Large intestine (tissue), 12 donors: ENCODE measurements at places on chromosomes 2 and 18. TPM values are rescaled to one million over a fixed set of nuclear protein-coding genes. Genes with fewer than 3 reads are reported as not detected.

DNA sequence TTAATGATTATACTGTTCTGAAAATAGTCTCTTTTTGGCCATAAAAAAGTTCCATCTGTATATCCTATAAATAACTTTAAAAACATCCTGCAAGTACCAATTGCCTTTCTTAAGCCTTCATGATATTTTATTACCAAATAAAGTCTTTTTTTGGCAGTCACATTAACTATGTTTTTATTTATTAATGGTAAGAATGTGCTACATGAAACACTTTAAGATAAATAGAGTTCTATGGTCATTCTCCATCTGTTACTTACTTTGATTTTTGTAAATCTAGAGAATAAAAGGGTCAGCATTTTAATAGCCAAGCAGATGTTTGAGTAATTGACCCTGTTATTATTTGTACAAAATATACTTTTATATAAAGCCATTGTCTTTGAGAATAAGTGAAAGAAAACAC lies 52.6 kb downstream of the LCLAT1 start:
- H3K27ac ChIP-seq, result no peak overlapping the region
- no peak overlapping the region for H3K4me3 ChIP-seq
- H3K4me1 ChIP-seq, result no peaks in the 10 kb centered on the region
- H3K27me3 ChIP-seq, result no peaks in the 10 kb centered on the region
- peaks cover 2% of the 10 kb centered on the region for H3K36me3 ChIP-seq
- DNase-seq, result no peak

DNA sequence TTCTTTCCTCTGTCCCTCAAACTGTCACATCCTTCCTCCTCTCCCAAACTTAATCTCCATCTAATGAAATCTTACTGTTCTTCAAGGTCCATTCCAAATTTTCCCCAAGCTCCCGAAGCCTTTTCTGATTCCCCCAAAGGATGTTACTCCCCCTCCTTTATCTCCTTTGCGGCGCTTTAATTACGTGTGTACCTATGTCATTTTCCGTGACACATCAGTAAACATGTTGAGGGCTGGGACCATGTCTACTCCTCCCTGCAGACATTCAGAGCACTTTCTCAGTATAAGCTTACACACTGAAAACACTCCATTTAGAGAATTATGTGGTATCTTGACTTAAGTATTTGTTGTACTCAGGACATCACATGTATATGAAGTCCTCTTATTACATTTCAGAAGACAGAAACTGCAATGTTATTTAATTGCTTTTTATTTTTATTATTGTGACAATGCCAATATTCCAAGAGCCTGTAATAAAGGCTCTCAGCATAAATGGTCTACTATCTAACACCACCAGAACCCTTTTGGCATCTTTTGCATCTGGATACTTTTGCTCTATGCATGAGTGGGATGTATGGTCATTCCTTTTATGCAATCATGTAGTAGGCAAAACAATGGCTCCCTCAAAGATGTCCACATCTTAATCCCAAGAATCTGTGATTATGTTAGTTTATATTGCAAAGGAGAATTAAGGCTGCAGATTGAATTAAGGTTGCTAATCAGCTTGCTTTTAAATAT lies 1.8 kb downstream of the NMI start:
- H3K4me1 ChIP-seq, result no peaks in the 10 kb centered on the region
- no peak overlapping the region for H3K27ac ChIP-seq
- DNase-seq, result no peak
- no peaks in the 10 kb centered on the region for H3K36me3 ChIP-seq
- no peak overlapping the region for H3K4me3 ChIP-seq

GRCh38 chr2:2705871-2706270 lies 374.8 kb upstream of the MYT1L start:
- H3K36me3 ChIP-seq, result no peaks in the 10 kb centered on the region
- no peaks in the 10 kb centered on the region for H3K27me3 ChIP-seq
- no peaks in the 10 kb centered on the region for H3K4me1 ChIP-seq
- no peak for DNase-seq
- no peak overlapping the region for H3K4me3 ChIP-seq

- H3K27me3 ChIP-seq, result no peaks in the 10 kb centered on the region
- H3K36me3 ChIP-seq, result no peaks in the 10 kb centered on the region
- no peak for DNase-seq
- H3K4me3 ChIP-seq, result no peak overlapping the region
Measured at GRCh38 chr2:18467749-18468360, 92.6 kb downstream of the RDH14 start.

The SLC23A3 gene
- polyA plus RNA-seq, result 6.2 TPM

The TNFRSF11A gene
- 21.7 TPM for polyA plus RNA-seq

GRCh38 chr18:80227472-80227871 lies 19.8 kb downstream of the PARD6G start:
- H3K27me3 ChIP-seq, result no peaks in the 10 kb centered on the region
- DNase-seq, result no peak
- H3K27ac ChIP-seq, result no peak overlapping the region
- H3K4me3 ChIP-seq, result no peak overlapping the region
- H3K36me3 ChIP-seq, result no peaks in the 10 kb centered on the region

DNA sequence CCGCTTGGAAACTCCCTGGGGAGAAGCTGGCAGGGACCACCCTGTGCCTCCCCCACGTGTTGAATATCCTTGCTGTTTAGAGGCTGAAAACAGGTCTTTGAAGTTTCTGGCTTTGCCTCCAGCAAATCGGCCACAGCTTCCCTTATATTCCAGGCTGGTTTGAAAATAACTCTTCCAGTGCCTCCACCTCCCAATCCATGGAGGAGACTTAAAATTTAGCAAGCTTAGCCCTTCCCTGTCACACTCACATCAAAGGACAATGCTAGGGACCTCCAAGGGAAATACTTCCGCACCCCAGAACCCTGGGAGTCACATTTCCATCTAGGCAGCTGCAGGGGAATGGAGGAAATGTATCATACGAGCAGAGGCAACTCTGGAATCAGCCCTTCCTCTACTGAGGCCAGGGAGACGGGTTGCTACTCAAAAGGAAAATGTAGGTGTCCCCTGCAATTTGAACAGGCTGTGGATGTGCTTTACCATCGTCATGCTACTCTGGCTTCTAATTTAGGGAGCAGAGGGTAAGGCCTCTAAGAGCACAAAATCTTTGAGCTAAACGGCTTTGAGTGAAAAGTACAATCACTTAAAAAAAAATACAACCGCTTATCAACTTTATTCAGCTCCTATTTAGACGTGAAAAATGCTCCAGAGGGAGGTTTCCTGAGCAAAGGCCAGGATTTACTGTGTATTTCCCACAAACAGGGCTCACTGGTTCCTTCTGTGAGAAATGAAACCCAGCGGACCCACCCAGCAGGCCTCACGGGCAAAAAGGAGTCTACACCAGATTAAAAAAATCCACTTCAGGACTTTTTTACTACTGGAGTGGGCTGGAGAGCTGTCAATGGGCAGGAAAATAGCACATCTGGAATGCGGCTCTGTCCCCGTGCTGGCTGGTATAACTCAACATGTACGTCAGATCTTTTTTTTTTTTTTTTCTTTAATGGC lies 49.4 kb upstream of the PKDCC start:
- H3K27ac ChIP-seq, result no peak overlapping the region
- H3K4me1 ChIP-seq, result no peaks in the 10 kb centered on the region
- no peak for DNase-seq
- no peaks in the 10 kb centered on the region for H3K36me3 ChIP-seq
- H3K27me3 ChIP-seq, result no peaks in the 10 kb centered on the region
- H3K4me3 ChIP-seq, result no peak overlapping the region

The ACMSD gene
- polyA plus RNA-seq, result 0.34 TPM

The ALLC gene
- not detected for polyA plus RNA-seq

DNA sequence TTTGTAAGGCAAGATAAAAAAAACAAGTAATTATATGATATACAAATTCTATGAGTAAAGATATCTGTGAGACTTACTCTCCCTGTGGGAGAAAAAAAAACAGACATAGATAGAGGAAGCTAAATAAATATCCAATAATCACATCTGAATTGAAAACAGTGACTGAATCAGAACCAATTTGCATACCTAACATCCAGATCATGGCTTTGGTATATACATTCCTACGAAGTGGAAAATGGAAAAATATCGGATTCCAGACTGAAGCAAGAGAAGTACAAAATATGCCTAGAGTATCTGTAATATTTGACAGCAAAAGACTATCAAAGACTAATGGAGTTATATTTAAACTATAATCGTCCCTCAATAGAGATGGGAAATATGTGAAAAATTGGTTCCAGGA lies 1108.1 kb upstream of the CHAC2 start:
- no peak for DNase-seq
- H3K27me3 ChIP-seq, result no peaks in the 10 kb centered on the region
- H3K4me1 ChIP-seq, result no peaks in the 10 kb centered on the region
- H3K4me3 ChIP-seq, result no peak overlapping the region

The C2orf92 gene
- polyA plus RNA-seq, result 14.7 TPM

- no peak overlapping the region for H3K27ac ChIP-seq
- no peaks in the 10 kb centered on the region for H3K27me3 ChIP-seq
- H3K4me3 ChIP-seq, result no peak overlapping the region
Measured at GRCh38 chr2:1081451-1082225, 131.0 kb downstream of the SNTG2 start.

DNA sequence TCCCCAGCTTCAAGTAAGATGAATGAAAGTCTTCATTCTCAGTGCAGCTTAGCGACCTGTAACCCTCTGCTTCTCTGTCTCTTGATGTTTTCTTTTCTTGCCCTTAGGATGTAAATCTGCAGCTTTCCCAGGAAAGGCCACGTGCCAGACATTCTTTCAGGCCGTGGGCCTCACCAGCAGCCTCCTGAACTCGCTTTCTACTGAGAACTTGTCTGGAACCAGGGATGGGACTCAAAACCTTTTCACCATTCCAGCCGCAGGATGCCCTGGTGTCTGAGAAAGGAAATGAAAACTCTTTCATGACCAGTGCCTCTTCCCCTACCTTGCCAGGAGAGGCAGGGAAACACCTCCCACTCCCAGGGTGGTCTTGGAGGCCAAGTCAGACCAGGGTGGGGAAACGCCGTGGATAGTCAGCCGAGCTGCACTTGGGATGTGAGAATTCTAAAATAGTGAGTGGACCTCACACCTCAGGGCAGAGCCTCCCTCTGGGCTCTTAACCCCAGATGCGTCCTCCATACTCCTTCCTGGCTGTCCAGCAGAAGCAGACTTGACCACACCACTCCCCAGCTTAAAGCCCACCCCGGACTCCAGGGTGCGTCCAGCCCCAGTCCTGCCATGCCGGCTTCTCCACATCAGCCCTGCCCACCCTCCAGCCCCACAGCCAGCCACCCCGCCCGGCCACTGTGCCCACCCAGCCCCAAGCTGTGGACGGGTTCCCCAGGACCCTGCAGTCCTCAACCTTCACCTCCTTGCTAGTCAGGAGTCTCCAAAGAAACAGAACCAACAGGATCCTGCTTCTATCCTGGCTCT lies 115.5 kb downstream of the TWIST2 start:
- no peak for DNase-seq

The C1GALT1C1L gene
- 1.1 TPM for polyA plus RNA-seq

The REG1A gene
- 2.5 TPM for polyA plus RNA-seq

- no peak overlapping the region for H3K4me3 ChIP-seq
- DNase-seq, result no peak
- H3K27ac ChIP-seq, result no peak overlapping the region
- peaks cover 2% of the 10 kb centered on the region for H3K27me3 ChIP-seq
Measured at GRCh38 chr2:126988482-126988881, 89.8 kb downstream of the TEX51 start.

The CFAP65 gene
- 3.4 TPM for polyA plus RNA-seq

- no peak for DNase-seq
- no peak overlapping the region for H3K4me3 ChIP-seq
- no peak overlapping the region for H3K27ac ChIP-seq
- H3K4me1 ChIP-seq, result no peaks in the 10 kb centered on the region
- no peaks in the 10 kb centered on the region for H3K27me3 ChIP-seq
Measured at GRCh38 chr2:79383681-79384080, 129.2 kb upstream of the CTNNA2 start.

The CD8A gene
- 2.1 TPM for polyA plus RNA-seq

The LYG2 gene
- polyA plus RNA-seq, result 0.16 TPM

- no peak overlapping the region for H3K27ac ChIP-seq
- no peaks in the 10 kb centered on the region for H3K27me3 ChIP-seq
- H3K4me3 ChIP-seq, result no peak overlapping the region
- no peak for DNase-seq
- H3K4me1 ChIP-seq, result no peaks in the 10 kb centered on the region
Measured at GRCh38 chr2:145757503-145758246, 1237.8 kb upstream of the ZEB2 start.

GRCh38 chr2:168378960-168379669 lies 77.0 kb upstream of the CERS6 start:
- H3K4me3 ChIP-seq, result no peak overlapping the region
- H3K36me3 ChIP-seq, result no peaks in the 10 kb centered on the region
- H3K4me1 ChIP-seq, result no peaks in the 10 kb centered on the region
- DNase-seq, result no peak

DNA sequence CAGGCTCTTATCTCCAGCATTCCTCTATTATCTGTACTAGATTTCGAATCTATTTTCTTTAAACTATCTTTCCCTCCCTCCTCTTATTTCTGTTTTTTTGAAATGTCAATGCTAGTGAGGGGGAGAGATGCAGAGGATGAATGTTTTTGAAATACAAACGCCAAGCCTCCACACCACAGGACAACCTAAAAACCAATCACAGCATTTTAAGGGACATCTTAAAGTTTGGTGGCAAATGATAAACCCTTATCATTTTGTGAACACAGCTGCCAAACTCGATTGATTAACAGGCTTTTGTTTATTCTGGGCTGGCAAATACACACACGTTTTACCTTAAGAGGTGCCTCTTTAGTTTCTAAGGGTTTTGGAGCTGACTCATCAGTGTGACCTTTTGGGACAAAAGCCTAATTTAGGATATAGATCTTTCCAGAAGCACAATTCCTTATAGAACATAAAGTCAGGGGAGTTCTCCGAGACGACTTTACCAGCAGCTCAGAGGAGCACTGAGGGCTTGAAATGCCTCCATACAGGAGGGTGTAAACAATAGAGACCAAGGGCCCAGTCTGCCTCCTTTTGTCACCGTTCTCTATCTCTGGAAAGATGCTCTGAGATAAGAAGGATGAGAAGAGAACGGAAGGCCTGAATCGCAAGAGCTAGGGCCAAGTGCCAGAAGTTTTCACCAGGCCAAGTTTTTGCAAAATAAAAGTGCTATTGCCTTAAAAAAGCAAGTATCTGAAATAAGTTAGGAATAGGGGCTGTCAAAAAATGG lies 4.2 kb upstream of the MEIS1 start:
- H3K36me3 ChIP-seq, result no peaks in the 10 kb centered on the region
- H3K4me1 ChIP-seq, result peaks cover 21% of the 10 kb centered on the region
- H3K27ac ChIP-seq, result no peak overlapping the region
- H3K27me3 ChIP-seq, result peaks cover 35% of the 10 kb centered on the region
- no peak for DNase-seq

The KCNK3 gene
- polyA plus RNA-seq, result 3.3 TPM

DNA sequence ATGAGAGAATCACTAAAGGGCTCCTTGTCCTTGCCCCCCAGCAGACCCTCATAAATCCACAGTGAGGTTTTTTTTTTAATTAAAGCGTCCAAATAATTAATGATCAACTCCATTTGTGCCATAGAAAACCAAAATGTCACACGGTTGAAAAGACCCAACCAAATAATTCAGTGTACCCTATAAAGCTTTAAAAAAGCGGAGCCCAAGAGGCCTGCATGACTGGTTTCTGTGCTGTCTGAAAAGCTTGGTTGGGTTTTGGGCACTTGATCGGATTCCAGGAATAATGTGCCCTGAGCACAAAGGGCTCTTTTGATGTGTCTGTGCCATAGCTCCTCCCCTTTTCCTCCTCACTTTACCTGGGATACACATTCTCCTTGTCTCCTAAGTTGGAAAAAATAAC lies 523.2 kb downstream of the TNS1 start:
- no peaks in the 10 kb centered on the region for H3K36me3 ChIP-seq
- no peaks in the 10 kb centered on the region for H3K27me3 ChIP-seq
- DNase-seq, result no peak
- no peak overlapping the region for H3K4me3 ChIP-seq
- no peak overlapping the region for H3K27ac ChIP-seq
- no peaks in the 10 kb centered on the region for H3K4me1 ChIP-seq

The GLS gene
- polyA plus RNA-seq, result 511 TPM

- no peaks in the 10 kb centered on the region for H3K36me3 ChIP-seq
- H3K27ac ChIP-seq, result no peak overlapping the region
- DNase-seq, result peak; percentile 58
- H3K4me3 ChIP-seq, result no peak overlapping the region
Measured at GRCh38 chr2:224638301-224638823, 53.2 kb upstream of the CUL3 start.
